Stimulated activated naive CD4-positive, alpha-beta T cell treated with Interleukin-2 at 50 U/mL for 16 hours (primary cell): ENCODE measurements at places on chromosomes 11 and 22.

GRCh38 chr22:20245577-20246367 is 22.3 kb downstream of the RTN4R start:
- no peak for DNase-seq

- DNase-seq: no peak
Measured at GRCh38 chr11:129976328-129976727, 26.3 kb downstream of the PRDM10 start.

DNA sequence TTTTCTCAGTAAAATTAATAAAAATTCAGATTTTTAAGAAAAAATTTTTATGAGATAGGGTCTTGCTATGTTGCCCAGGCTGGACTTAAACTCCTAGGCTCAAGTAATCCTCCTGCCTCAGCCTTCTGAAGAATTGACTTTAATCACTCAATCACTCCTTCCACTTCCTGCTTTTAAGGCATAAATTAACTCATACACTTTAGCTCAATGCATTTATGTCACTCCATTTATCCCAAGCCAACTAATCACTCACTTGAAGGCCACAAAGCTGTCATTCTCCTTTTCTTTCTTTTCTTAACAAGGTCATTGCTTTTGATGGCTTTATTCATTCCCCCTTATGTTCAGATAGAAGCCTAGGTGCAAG is 877 bp downstream of the ALG9 start:
- no peak for DNase-seq

DNA sequence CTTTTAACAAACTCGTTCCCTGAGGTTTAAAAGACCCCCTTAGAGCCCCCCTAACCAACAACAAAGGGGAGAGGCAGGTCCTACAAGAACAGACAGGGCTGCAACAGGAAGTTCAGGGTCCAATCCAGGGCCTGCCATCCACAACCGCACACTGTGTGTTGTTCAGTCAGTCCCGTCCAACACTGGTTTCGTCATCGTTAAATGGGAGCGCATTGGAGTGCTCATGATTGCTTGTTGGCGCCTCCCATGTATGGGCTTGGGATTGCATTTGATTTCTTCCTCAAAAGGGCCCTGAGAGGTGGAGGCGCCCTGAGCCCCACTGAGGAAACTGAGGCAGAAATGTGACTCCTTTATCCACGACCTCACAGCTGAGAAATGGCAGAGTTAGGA is 174.1 kb downstream of the MN1 start:
- DNase-seq: no peak

GRCh38 chr22:45351956-45352355 is 42.2 kb downstream of the FAM118A start:
- DNase-seq: no peak

GRCh38 chr11:2305140-2305778 is 3.4 kb downstream of the TSPAN32 start:
- DNase-seq: peak; percentile 76
